ENCODE measurements at places on chromosomes 1 and 21.

DNA sequence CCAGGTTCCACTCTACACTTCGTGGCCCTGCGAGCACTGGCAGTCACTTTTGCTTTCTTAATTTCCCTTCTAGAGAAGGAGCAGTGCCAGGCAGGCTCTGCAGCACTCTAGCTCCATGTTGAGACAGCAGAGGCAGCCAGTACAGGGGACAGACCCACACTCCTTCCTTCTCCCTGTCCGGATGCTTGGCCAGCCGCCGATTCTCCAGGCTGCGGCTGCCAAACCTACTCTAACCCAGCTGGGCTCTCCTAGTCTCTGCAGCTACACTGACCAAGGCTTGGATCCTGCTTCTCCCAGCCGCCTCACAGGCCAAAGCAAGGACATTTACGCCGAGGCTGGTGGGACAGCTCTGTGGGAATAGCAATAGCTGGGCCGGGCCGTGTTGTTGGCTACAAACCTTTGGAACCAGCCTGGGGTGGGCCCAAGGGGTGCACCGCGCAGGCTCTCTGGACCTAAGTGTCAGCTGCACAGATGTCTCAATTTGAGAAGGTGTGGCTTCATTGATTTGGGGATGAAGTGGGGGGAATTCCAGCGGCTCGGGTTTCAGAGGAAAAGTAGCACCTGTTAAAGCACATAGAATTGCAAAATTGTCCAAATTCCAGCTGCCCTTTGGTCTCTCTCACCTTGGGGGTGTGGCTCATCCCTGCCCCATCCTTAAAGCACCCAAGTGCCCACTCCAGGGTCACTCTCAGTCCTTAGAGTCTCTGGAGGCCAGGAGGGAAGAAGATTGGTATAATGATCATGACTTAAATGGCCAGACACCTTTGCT is 3.2 kb downstream of the BARHL2 start:
- H3K4me3 ChIP-seq: no peak overlapping the region
- no peak for DNase-seq
- no peak overlapping the region for H3K27ac ChIP-seq

DNA sequence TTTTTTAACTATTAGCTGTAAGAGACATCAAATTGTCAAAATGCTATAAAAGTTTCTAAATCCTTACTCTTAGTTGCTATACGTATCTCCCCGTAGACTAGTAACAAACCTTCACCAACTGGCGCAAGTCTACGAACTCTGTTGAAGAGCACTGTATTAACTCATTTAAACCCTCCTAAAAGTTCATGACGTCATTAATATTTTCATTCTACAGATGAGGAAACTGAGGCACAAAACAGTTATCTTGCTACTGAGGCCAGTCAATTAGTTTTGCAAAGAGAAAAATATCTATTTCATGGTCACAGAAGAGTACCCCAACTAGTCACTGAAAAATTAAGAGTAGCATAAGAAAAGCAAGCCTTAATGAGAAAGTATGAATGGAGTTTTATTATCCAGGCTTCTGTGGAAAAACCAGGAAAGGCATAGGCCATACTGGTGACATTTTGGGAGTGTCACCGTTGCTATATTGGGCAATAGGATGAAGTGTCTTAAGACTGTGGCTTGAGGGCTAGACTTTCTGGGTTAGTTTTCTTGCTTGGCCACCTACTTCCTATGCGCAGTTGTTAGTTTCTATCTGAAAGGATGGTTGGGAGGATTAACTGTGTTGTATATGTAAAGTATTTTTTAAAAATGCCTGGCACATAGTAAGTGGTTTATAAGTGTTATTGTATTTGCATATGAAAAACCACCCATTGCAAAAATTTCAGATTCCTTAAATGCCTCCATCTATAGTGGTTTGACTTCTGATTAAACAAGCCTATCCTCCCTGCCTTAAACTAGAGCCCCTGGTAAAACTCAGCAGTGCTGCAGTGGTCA is 52.4 kb upstream of the SYT14 start:
- H3K27me3 ChIP-seq: no peaks in the 10 kb centered on the region
- no peak overlapping the region for H3K4me3 ChIP-seq
- no peaks in the 10 kb centered on the region for H3K4me1 ChIP-seq
- DNase-seq: no peak
- no peaks in the 10 kb centered on the region for H3K36me3 ChIP-seq

DNA sequence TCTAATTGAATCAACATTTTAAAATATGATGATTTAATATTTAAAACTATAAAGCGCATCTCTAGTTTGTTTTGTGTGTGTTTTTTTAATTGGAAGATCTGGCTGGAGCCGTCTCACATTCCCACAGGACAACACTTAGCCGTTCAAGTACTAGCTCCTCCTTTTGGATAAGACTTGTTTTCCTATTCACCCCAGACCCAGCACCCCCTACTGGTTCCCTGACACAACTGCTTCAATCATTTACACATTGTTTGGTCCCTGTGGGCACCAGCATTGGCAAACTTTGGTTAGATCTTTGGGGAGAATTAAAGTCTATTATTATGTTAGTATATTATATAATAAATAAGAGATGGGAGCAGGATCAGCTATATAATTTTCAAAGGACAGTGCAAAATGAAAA is 34.5 kb downstream of the TYW3 start:
- DNase-seq: no peak
- peaks cover 25% of the 10 kb centered on the region for H3K36me3 ChIP-seq
- H3K27ac ChIP-seq: no peak overlapping the region
- H3K4me1 ChIP-seq: no peaks in the 10 kb centered on the region
- H3K27me3 ChIP-seq: no peaks in the 10 kb centered on the region

GRCh38 chr1:69272684-69273083 is 295.0 kb upstream of the LRRC7 start:
- no peaks in the 10 kb centered on the region for H3K27me3 ChIP-seq
- H3K4me3 ChIP-seq: no peak overlapping the region
- H3K36me3 ChIP-seq: no peaks in the 10 kb centered on the region
- no peak overlapping the region for H3K27ac ChIP-seq

DNA sequence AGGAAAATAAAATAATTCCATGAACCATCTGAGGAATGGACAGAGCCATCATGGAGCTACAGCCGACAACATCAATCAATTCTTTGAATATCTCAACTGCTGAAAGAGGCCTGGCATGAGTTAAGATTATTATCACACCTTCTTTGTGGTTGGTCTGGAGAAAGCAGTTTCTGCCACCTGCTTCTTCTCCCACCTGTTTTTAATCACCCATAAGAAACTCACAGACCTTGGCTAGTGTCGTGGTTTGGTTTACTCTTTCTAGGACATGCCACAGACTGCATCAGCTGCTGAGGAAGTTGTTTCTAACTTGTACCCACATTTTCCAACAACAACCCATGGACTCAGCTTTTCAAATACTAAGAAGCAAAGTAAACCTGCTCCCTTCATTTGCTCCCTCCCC is 65.6 kb downstream of the NTPCR start:
- H3K4me1 ChIP-seq: peaks cover 2% of the 10 kb centered on the region
- DNase-seq: no peak
- H3K27ac ChIP-seq: no peak overlapping the region
- H3K4me3 ChIP-seq: no peak overlapping the region
- H3K27me3 ChIP-seq: no peaks in the 10 kb centered on the region

DNA sequence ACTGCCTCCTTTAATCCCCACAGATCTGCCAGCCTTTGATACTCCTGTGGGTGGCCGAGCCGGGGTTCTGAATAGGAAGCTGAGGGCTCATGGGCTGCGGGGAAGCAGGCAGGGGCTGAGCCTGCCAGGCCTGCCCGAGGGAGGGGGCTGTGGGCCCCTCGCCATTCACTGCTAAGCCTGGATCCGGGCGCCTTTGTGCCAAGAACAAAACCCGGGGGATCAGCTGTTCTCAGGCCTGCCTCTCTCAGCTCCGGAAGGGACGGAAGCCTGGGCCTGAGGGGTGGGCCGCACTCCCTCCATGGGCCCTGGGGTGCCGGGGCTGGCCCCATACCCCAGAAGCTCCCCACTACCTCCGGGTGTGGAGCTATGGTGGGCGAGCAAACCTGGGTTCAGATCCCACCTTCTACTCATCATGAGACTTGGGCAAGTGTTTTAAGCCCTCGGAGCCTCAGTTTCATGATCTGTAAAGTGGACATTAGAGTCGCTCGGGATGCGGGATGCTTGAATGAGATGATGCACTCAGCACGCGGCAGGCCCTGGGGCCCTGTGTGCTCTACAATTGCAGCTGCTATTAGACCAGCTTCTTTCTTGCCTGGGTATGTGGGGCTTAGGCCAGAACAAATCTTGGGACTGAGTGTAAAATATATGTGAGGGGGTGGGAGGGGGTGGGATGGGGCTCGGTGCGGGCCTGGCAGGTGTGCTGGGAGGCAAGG is 19.2 kb upstream of the EPHA2 start:
- no peak overlapping the region for H3K4me3 ChIP-seq
- peak overlapping the region; percentile 84 for H3K27ac ChIP-seq
- H3K36me3 ChIP-seq: no peaks in the 10 kb centered on the region

- H3K4me3 ChIP-seq: peak within 1 kb of the TSS; percentile 82
- peak; percentile 80 for DNase-seq
- no peaks in the 10 kb centered on the region for H3K4me1 ChIP-seq
- H3K27ac ChIP-seq: peak within 1 kb of the TSS; percentile 96
- no peaks in the 10 kb centered on the region for H3K36me3 ChIP-seq
Measured at GRCh38 chr1:9128520-9129265, at the start of gene GPR157. Gene GPR157, minus strand, starts transcription at chr1:9129102. Its CDS starts 75 bp downstream, at chr1:9129027.

DNA sequence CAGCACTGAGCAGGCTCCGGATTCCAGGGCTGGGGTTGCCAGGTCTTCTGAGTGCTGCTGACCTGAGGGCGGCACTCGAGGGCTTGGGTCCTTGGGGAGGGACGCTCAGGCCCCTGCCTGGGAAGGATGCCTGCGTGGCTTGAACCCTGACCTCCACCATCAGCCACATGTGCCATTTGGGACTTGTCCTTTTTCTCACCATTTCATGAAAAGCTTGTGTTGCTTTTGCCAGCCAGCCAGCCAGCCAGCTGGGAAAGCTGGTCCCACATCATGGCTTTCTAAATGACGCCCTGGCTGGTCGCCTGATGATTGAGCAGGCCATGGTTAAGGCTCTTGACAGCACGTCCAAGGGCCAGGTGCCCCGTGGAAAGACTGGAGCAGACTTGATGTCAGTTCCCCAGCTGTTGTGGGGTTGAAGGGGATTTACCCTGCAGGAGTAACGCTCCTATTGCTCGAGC is 168.7 kb downstream of the CAMTA1 start:
- no peaks in the 10 kb centered on the region for H3K27me3 ChIP-seq
- no peaks in the 10 kb centered on the region for H3K36me3 ChIP-seq
- DNase-seq: no peak
- no peak overlapping the region for H3K27ac ChIP-seq

- no peak overlapping the region for H3K4me3 ChIP-seq
- no peak for DNase-seq
- peak overlapping the region; percentile 86 for H3K27ac ChIP-seq
- H3K36me3 ChIP-seq: peaks cover 12% of the 10 kb centered on the region
- peaks cover 12% of the 10 kb centered on the region for H3K4me1 ChIP-seq
- H3K27me3 ChIP-seq: no peaks in the 10 kb centered on the region
Measured at GRCh38 chr1:109248444-109248796, 919 bp upstream of the CELSR2 start.

GRCh38 chr1:62997884-62998283 is 214.0 kb downstream of the ATG4C start:
- DNase-seq: no peak
- no peak overlapping the region for H3K4me3 ChIP-seq
- H3K27ac ChIP-seq: no peak overlapping the region
- H3K36me3 ChIP-seq: no peaks in the 10 kb centered on the region

DNA sequence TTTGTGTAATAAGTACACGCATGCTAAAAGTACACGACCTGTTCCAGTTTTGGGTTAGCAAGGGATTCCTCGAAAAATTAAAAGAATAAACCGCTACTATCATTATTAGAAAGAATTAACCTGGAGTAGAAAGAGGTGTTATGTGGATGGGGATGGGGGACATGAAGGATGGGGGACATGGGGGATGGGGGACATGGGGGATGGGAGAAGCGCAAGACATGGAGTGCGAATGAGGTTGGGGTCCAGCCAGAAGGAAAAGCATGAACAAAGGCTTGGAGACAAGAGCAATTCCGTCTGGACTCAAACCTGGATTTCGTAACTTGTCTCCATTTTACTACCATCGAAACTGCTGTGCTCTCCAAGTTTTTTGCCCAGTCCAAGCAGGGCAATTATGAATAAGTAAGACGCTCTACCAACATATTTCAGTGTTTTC is 591 bp upstream of the KDM1A start:
- DNase-seq: no peak
- peak overlapping the region; percentile 92 for H3K4me3 ChIP-seq
- no peaks in the 10 kb centered on the region for H3K36me3 ChIP-seq
- peak overlapping the region; percentile 93 for H3K27ac ChIP-seq

GRCh38 chr1:5623399-5623798 is 368.8 kb downstream of the NPHP4 start:
- DNase-seq: no peak
- no peaks in the 10 kb centered on the region for H3K4me1 ChIP-seq
- H3K27me3 ChIP-seq: no peaks in the 10 kb centered on the region

GRCh38 chr21:45248893-45249381 is 38.8 kb downstream of the POFUT2 start:
- H3K27me3 ChIP-seq: no peaks in the 10 kb centered on the region
- peaks cover 5% of the 10 kb centered on the region for H3K4me1 ChIP-seq
- no peaks in the 10 kb centered on the region for H3K36me3 ChIP-seq
- H3K27ac ChIP-seq: peak overlapping the region; percentile 16

DNA sequence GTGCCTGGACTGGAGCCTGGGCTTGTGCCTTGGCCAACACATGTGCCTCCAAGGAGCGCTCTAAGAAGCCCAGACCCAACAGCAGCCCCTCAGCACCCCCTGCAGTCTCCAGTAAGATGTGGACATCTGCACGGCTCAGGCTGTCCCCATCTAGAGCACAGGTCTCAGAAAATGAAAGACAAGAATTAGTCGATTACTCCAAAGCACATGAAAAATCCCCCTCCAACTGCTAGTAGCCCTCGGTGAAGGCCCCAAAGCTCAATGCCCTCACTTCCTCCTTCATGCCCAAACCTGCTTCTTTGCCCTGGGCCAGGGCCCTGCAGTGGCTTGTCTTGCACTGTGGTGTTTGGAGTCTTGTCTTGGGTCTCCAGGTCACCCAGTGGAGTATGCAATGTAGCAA is 21.9 kb upstream of the ERO1B start:
- H3K27me3 ChIP-seq: no peaks in the 10 kb centered on the region
- H3K4me1 ChIP-seq: no peaks in the 10 kb centered on the region
- no peak overlapping the region for H3K27ac ChIP-seq
- no peaks in the 10 kb centered on the region for H3K36me3 ChIP-seq
- H3K4me3 ChIP-seq: no peak overlapping the region

DNA sequence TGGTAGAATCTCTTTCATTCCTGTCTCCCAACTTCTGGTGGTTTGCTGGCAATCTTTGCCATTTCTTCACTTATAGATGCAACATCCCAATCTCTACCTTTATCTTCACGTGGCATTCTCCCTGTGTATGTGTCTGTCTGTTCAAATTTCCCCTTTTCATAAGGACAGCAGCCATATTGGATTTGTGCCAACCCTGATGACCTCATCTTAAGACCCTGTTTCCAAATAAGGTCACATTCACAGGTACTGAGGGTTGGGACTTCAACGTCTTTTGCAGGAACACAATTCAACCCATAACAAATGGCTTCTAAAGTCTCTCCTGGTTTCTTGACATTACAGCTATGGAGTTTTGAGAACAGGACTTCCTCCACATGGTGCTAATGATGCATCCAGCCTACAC is 84.5 kb upstream of the OLIG2 start:
- H3K4me1 ChIP-seq: no peaks in the 10 kb centered on the region
- no peak overlapping the region for H3K27ac ChIP-seq
- no peak overlapping the region for H3K4me3 ChIP-seq
- DNase-seq: no peak
- no peaks in the 10 kb centered on the region for H3K27me3 ChIP-seq

GRCh38 chr1:101039245-101039644 is 13.7 kb upstream of the DPH5 start:
- H3K27ac ChIP-seq: no peak overlapping the region
- H3K36me3 ChIP-seq: no peaks in the 10 kb centered on the region
- no peaks in the 10 kb centered on the region for H3K27me3 ChIP-seq
- DNase-seq: no peak
- no peaks in the 10 kb centered on the region for H3K4me1 ChIP-seq
